BJ (cell line): ENCODE measurements at places on chromosomes 2 and 18.

DNA sequence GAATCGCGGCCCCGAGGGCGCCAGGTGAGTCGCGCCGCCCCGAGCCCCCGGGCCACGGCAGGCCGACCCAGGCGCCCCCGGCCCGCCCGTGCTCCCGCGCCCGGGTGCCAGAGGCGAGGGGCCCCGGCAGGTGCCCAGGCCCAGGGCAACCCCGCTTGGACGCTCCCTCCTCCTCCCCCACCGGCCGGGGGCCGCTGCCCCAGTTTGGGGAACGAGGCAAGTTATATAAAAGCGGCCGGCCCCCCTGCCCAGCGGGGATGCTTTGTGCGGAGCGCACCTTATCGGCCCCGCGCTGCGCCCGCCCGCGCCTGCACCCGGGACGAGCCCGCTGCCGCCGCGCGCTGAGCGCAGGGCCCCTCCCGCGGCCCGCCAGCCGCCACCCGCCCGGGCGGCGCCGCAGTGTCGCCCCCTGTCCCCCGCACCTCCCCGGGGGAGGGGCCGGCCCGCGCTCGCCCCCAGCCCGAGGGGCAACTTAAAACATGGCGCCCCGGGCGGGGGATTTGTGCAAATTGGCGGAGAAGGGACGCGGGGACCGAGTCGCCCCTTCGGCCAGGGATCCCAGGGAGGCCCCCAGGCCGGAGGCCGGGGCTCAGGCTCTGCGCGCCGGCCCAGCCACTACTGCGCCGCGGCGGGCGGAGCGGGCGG is 639 bp downstream of the EPB41L3 start:
- DNase-seq: no peak

GRCh38 chr2:172845028-172845630 is 109.5 kb downstream of the RAPGEF4 start:
- no peak for DNase-seq

- no peak for DNase-seq
These were observed 170.8 kb downstream of the RTP5 start for GRCh38 chr2:242040303-242040655.

DNA sequence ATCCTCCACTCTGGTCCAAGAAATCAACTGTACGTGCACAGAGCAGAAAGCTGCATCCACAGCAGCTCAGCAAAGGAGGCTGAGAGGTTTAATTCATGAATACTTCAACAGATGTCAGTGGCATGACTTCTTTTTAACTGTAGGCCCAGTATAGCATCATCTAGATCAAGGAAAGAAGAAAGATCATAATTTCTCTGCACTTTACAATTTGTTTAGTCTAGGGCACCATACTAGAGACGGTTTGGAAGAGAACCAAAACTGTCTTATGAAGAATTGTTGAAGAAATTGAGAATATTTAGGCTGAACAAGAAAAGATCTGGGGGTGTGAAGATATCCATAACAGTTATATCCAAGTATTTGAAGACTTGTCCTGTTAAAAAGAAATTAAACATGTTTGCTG is 30.5 kb upstream of the MAP3K20 start:
- no peak for DNase-seq

GRCh38 chr2:237359894-237360780 is 53.8 kb downstream of the COL6A3 start:
- no peak for DNase-seq

DNA sequence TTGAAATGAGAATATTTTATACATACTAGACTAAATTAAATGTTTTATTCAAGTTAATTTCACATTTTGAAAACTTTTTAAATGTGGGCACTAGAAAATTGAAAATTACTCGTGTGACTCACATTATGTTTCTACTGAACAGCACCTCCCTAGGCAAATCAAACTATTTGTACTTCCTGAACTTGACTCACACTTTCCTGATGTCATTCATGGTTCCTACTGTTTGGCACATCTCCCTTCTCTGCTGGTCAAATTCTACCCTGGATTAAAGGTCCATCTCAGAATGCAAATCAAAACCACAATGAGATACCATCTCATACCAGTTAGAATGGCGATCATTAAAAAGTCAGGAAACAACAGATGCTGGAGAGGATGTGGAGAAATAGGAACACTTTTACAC is 16.7 kb downstream of the LHCGR start:
- DNase-seq: peak; percentile 12

DNA sequence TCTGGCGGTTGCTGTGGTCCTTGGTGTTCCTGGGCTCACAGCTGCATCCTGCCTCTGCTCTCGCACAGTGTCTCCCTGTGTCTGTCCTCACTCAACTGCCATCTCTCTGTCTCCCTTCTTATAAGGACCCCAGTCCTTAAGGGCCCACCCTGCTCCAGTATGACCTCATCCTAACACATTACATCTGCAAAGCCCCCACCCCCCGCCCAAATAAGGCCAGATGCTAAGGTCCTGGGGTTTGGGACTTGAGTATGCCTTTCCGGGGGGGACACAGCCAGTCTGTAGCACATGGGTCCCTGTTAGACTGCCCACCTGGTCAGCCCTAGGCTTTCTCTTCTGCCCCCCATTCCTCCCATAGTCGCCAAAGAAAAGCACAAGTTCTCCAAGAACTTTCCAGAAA is 40.7 kb downstream of the FER1L5 start:
- DNase-seq: no peak

DNA sequence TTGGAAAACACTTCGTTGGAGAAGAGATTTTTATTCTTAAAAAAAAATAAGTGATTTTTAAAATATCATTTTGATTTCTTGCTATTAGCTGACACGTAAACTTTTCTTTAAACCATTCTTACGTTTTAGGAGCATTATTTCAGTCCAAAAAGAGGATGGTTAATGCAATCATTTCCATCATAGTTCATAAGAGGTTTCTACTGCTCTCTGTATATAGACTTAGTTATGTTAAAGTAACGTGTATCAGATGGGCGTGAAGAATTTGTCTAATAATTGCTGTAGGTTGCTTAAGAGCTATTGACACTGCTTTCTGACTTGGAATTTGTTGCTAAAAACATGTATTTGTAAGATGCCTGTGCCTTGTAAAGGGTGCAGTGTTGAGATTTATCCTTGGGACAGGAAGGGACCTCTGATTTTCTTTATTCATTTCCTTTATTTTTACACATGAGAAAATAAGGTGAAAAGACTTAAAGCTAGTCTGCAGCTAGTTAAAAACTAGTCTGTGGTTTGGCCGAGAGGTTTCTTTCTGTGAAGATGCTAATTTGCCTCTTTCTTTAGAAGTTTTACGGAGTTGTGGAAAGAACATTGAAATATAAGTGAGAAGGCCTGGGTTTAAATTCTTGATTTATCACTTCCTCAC is 2.9 kb downstream of the ANKRD12 start:
- no peak for DNase-seq

DNA sequence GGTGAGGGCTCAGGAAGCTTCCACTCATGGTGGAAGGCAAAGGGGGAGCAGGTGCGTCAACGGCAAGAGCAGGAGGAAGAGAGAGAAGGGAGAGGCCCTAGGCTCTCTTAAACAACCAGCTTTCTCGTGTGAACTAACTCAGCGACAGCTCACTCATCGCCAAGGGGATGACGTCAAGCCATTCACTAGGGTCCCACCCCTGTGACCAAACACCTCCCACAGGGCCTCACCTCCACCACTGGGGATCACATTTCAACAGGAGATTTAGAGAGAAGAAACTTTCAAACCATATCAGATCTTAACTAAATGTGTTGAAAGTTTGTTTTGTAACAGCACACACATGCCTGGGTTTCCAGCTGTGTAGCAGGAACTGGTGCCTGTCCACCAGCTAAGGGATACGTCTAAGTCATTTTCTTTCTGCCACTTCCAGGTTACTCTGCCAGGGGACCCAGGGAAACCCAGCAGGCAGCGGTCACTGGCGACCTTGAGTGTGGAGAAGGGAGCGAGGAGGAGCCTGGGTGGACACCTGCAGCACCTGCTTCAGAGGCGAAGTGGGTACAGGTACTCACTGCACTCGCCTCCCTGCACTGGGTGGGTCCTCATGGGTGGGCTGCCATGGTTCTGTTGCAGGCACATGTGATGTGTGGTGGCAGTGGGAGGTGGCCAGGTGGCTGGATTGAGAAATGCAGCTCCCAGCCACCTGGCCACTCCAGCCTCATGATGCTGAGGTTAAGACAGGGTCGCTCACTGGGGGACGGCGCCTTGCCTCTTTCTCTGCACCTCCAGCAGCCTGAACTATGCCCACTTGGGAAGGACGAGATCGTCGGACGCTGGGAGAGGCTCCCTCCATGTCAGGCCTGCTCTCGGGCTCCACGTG is 8.4 kb upstream of the GPC1 start:
- DNase-seq: no peak

DNA sequence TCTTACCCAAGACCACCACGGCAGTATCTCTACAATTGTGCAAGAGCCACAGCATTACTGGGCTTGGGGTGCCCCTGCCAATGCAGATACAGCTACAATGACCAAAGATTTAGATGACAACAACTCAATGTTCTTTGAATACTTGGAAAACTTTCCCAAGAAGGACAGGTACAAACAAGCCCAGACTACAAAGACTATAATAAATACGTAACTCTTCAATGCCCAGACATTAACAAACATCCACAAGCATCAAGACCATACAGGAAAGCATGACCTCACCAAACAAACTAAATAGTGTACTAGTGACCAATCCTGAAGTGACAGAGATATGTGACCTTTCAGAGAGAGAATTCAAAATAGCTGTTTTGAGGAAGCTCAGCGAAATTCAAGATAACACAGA is 62.8 kb downstream of the ICA1L start:
- no peak for DNase-seq

GRCh38 chr2:4916094-4916493 is 776.1 kb upstream of the SOX11 start:
- no peak for DNase-seq

DNA sequence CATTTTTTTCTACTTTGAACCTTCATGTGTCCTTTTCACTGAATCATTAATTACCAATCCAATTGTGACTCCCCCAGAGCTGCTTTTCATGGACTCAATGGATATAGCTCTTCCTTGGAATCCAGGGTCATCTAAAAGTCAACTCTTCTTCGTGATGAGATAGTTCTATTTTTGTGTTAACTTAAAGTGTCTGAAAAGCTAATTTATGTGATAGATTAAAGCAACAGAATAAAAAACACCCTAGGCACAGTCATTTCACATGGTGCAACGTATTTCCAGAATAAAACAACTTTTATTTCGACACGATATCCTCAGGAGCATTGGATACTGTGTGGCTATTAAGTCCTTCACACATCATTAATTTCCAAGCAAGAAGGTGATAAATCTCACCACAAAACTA is 250.6 kb upstream of the SPHKAP start:
- DNase-seq: no peak

- DNase-seq: peak; percentile 56
These were observed 38.4 kb downstream of the CAB39 start for GRCh38 chr2:230751062-230751461.

DNA sequence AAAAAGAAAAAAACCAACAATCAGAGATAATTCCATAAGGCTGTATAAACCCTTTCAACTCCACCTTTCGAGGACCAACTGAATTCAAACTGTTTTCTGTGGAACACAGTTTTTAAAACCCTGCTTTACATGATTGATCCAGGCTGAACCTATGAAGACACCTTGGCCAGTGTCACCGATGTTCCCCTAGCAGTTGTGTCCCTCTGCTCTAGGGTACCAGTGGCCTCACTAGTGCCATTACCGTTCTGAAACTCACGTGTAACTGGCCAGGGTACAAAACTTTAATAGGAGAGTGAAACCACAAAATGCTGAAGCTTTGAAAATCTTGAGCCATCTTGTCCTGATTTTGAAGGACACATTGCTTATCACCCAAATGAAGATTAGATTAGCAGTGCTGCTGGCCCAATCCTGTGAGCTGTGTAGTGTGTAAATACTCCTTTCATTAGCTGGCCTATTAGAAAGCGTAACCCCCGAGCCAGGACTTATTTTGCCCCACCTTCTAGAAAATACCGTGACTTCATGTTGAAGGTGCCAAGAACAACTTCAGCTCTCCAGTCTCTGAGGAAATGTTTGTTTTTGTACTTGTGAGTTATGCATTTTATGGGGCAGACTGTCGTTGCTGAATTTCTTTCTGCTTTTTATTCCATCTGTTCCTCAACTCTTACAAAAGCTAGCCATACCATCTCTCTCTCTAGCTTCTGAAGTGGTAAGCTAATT is 147.8 kb upstream of the MAP3K20 start:
- DNase-seq: peak; percentile 78

DNA sequence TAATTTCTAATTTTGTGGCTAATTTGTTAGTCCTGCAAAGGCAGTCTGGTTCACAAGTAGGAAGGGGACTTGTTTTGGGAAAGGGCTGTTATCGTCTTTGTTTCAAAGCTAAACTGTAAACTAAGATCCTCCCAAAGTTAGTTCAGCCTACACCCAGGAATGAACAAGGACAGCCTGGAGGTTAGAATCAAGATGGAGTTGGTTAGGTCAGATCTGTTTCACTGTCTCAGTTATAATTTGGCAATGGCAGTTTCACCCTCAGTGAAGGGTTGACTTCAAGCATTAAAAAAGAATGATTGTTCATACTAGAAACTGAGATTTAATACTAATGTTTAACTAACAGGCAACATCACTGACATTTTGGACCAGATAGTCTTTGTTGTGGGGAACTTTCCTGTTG is 69.5 kb downstream of the KIAA2012 start:
- DNase-seq: no peak

DNA sequence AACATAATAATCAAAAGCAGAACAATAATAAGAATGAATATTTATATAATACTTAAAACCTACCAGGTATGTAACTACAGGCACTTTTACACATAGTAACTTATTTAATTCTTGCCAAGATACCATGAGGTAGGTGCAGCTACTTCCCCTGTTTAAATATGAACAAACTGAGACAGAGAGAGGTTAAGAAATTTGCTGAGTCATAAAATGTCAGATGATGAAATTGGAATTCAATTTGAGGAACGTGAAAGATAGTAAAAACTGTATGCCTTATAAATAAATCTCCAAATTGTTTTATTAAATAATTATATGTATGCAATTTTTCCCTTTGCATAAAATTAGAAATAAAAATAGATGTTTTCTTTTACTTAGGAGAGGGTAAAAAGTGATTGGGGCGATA is 1103.3 kb upstream of the NRXN1 start:
- DNase-seq: no peak

- no peak for DNase-seq
These were observed 36.4 kb upstream of the ZCCHC2 start for GRCh38 chr18:62486290-62486964.

- DNase-seq: no peak
These were observed 104.3 kb upstream of the ID2 start for GRCh38 chr2:8577573-8577972.

DNA sequence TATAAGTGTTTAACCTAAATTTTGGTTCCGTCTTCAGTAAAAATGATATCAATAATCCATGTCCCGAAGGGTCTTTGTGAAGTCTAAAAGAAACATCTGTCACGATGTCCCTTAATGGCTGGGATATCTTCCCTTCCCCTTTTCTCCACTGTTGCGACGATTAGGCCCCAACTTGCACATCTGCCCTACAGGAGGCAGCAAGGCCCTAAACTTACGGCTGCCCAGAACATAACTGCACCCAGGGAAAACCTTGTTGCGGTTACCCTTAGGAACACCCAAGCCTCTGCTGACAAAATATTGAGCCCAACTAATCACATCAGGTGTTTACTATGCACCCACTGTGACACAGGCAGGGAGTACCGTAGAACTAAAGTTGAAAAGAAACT is 1.3 kb upstream of the SMAD2 start:
- no peak for DNase-seq

- no peak for DNase-seq
These were observed 2.5 kb upstream of the DNAJC10 start for GRCh38 chr2:182713601-182714000.

GRCh38 chr2:133198678-133199077 is 369.6 kb downstream of the NCKAP5 start:
- no peak for DNase-seq

GRCh38 chr2:128369108-128369555 is 50.5 kb upstream of the HS6ST1 start:
- DNase-seq: no peak
